ENCODE measurements at places on chromosomes 6 and 20.

DNA sequence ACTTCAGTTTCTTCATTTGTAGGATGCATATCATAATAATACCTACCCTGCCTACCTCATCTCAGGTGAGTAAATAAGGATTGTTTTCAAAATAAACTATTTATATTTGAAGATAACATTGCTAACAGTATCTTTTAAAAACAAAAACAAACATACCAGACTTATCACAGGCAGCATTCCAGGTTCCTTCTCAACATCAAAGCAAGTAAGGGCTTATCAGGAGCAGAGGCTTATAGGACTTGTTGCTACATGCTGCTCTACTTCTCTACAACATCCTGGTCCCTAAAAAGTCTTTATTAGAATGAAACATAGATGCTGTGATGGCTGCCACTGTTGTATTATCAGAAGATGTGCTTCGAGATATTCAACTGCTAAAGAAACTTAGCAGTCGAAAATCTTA, 149.2 kb upstream of the PRDM1 start:
- no peak for DNase-seq

GRCh38 chr6:119022796-119023195, 55.7 kb downstream of the FAM184A start:
- no peak for DNase-seq

DNA sequence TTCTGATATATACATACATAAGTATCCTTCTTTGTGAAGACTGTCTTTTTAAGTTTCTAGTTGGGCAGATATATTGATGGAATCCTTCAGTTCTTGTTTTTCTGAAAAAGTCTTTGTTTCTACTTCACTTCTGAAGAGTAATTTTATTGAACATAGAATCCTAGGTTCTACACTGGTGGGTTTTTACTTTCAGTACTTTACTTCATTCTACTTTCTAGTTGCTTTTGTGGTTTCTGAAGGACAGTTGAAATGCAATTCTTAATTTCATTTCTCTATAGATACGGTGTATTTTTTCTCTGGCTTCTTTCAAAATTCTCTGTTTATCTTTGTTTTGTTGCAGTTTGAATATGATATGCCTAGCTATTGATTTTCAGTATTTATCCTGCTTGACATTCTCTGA, 105.3 kb downstream of the HMGCLL1 start:
- no peak for DNase-seq

DNA sequence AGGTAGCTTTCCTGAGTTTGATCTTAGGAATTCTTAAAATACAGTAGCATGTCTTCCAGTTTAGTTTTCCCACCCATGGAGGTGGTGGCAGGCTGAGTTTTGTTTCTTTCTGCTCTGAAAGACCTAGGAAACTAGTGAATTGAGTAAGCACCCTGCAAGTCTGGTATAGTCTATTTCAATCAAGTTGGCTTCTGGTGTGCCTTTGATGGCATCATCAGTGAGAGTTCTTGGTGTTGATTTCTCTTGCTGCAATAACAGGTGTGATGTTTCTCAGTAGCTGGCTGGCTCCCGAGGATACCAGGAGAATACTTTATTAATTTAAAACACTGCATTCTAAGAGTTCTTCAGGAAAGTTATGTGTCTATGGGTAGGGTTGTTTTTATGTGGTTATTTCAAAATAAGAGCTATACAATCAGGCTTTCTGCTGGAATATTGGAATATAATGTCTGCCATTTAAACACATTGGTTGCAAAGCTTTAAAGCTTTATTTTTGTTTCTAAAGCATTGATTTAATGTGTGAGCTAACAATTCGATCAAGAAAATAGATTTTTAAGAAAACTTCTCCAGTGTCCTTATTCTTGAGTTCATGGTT, 19.0 kb downstream of the VAPB start:
- DNase-seq = peak; percentile 18

- no peak for DNase-seq
These were observed 24.5 kb upstream of the COL19A1 start for GRCh38 chr6:69841862-69842261.

DNA sequence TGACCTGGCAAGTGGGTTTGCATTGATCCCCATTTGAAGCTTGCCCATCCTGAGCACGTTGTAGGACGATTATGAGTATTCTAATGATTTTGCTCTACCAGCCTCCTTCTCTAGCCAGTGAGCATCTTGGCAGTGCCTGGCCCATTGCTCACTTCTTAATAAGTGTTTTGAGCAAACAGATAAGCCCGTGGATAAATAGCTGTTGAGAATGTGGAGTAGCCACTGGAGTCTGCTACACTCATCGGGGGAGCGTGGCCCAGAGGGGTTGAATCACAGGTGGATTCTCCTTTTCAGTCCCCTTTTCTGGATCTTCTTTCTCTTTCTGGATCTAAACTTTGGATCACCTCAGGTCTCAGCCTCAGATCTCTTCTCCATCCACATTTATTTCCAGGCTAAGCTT, 15.9 kb upstream of the EDN3 start:
- no peak for DNase-seq

DNA sequence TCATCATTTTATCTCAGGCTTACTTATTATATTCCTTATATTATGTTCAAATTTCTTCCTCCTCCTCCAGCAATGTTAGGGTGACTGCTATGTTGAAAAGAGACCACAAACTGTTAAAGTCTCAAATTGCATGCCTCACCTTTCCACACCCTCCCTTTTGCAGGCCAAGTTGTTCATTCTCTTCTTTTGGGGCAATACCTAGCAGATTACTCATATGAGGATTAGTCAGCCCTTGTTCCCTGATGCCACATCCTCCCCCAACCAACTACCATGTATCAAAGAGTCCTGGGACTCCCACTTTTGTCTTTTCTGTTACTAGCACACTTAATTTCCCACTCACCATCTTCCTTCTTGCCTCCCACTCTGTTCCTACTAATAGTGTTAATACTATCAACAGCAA, 434.7 kb downstream of the BCKDHB start:
- DNase-seq = no peak

DNA sequence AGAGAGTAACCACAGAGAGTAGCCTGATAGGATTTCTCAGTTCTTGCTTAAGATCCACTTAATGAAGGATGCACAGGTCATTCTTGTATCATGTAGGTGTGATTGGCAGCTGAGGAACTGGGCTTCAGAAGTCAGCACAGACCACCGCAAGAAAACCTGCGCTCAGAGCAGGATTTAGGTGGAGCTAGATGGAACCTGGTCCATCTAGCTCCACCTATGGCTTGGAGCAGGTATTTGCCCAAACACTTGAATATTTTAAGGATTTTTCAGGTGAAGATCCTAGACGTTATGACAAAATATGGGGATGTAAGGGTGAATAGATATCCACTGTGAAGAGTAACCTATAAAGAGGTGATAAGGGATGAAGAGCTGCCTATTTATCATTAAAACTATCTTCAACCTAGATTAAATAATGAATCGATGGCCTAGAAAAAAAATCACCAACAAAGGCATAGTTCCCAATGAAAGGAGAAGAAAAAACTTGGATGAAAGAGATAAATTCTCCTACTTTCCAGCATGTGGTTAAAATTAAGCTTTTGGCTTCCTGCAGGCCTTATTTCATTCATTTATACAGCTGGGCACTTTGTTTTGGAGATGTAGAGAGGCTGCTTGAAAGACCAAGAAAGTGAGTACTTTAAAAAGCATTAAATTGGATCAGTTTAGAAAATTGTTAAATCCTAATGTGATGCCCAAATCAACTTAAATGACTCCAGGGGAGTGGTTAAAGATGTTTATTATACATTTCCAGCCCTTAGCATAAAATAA, 778.4 kb upstream of the GJE1 start:
- DNase-seq = no peak

DNA sequence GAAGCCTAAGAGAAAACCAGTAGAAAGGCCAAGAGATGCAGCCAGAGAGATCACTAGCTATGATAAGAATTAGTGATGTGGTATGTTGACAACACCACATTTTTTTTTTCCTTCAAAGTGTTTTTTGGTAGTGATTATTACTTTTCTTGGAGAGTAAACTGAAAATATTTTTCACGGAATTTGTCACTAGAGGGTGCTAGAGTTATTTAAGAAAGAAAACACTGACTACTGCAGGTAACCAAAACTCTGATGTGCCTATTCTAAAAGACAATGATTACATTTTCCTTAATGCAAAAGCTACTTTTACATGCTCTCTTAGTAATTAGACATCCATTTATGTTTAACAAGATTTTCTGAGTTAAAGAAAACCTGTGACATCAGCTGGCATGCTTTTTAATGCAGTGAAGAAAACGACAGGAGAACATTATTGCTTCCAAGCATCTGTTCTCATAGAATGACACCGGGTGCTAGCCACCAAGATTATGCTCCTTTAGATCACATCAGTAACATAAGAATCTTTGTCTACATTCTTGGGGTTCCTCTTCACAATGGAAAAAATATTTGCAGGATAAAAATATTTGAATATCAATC, 28.8 kb downstream of the RWDD2A start:
- peak; percentile 36 for DNase-seq

- no peak for DNase-seq
These were observed 51.6 kb downstream of the SYNDIG1 start for GRCh38 chr20:24521032-24521431.

DNA sequence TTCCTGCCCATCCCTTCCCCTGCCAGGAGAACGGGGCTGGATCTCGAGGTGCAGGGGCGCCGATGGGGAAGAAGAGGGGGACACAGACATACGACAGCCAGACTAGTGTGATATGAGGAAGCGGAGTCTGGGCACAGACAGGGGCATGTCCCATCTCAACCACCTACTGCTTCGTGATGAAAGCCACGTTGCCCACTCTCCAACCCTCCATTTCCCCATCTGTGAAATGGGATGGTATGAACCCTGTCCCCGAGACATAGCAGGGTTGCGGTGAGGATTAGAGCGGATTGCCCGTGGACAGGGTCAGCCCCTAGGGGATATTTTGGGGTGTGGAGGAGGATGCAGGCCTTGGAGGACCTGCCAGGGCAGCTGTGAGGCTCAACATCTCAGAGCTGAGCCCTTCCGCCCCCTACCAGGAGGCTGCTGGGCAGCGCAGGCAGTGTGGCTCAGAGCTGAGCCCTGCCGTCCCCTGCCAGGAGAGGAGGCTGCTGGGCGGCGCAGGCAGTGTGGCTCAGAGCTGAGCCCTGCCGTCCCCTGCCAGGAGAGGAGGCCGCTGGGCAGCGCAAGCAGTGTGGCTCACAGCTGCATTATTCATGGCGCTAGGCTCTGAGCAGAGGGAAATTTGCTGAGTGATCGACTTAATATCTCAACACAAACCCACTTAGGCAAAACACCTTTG, 71.7 kb downstream of the GRM4 start:
- no peak for DNase-seq

GRCh38 chr20:51108638-51109363, 85.9 kb upstream of the KCNG1 start:
- DNase-seq = no peak

DNA sequence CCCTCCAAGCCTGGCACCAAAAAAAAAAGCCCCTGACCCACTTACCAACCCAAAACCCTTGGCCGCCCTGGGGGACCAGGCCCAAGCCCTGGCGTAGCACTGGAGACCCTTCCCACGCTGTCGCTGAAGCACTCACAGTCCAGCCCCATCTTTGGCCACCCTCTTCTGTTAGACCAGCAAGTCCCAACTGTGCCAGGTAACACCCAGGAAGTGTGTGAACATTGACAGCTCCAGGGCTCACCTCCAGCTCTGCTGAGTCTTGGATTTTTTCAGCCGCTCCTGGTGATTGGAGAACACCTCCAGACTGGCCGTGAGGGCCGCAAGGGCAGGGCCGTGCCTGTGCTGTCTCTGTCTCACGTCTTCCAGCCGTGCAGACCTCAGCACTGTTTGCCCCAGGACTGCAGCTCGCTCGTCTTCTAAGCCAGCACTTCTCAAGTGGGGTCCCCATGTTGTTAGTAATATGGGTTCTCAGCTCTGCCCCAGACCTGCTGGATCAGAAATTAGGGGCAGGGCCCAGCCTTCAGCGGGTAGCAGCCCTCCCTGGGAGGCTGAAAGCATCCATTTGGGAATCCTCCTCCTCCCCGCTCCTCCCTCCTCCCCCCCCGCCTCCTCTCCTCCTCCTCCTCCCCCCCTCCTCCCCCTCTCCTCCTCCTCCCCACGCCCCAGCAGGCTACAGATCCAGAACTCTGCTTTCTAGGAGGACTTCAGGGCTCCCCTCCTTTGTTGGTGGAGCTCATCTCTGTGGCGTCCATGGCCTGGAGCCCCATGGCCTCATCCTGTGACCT, 18.1 kb downstream of the NPEPL1 start:
- DNase-seq = no peak

DNA sequence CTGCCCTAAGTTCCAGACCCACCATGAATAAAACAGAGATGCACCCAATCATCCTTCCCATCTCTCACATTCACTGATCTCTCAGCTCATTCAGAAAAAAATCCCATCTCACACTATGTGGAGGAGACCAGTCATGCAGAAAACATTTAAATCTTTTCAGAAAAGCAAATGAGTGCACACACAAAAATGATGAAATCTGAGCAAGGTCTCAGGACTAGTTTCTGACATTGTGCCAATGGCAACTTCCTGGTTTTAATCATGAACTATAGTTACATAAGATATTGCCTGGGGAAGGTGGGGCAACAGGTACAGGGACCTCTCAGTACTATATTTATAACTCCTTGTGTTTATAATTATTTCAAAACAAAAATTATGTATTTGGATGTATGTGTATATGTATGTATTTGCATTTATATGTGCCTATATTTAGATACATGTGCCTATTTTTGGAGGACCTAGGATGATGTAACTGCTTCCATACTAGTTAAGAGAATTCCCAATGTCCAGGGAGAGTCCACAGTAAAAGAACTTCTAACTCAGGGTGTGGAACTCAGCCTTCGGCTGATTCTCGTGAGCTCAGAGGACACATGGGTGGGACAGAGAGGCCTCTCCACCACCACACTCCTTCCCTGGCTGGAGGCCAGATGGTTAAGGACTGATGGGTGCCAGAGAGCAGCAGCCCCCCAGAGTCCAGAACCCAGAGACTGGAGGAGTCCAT, 71.7 kb upstream of the MAP3K4 start:
- no peak for DNase-seq

DNA sequence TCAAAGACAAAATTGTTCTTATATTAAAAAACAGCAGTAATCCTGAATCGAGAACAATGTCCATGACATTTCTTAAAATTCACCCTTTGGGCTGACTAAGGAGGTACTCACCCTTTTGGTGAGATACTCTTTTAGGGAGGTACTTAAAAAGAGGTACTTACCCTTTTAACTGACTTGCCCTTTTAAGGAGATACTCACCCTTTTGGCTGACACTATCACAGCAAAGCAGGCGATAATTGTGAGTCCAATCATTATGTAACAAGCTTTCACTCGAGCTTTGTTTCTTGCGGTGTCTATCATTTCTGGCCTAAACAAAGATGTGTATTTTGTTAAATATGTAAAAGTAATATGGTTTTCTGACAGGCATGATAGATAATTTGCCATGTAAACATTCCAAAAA, 3.7 kb downstream of the FAM162B start:
- no peak for DNase-seq

- DNase-seq = no peak
These were observed 322.8 kb downstream of the CD83 start for GRCh38 chr6:14440215-14440910.
